Stimulated activated CD8-positive, alpha-beta memory T cell treated with anti-CD3 and anti-CD28 coated beads, Interleukin-4, amount 100 ng/mL, for 24 hours (primary cell): ENCODE measurements at places on chromosomes 2 and 18.

DNA sequence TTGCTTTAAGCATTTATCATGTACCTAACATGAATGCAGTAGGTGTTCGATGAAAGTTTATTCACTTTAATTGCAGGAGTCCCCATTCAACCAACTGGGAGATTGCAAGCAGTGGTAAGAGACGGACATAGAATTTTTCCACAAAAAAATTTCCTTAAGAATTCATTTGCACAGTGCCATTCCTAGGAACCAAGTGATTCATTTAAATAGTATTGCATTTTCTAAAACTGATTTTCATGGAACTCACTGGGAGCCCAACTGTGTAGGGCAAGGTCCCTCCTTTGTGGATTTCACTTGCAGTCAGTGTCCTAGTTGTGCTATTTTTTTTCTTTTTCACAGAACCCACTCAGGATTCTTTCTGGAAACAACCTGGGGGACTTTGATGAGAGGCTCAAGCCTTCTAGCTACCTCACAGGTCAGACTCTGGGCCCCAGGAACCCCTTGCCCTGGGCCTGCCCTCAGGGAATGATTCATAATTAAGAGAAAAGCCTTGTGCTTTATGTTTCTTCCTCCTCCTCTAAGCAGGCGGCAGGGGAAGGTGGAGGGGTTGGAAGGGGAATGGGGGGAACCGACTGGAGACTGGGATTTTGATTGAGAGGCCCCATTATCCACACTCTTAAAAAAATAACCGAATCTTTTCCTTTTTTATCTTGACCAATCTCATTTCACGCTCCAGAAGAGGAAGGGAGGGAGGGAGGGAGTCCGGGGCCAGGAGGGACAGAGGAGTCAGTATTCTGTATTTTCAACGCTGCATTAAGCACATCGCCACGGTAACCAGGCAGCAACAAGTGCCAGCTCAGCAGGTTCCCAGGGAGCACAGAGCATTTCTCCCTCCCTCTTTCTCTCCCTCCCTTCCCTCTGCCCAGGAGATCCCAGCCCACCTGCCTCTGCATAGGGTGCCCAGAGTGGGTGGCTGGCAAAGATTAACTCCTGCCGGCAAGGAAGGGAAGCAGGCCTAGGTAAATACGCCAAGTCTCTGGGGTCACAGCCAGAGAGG, 51.8 kb downstream of the PSD4 start:
- DNase-seq = no peak

DNA sequence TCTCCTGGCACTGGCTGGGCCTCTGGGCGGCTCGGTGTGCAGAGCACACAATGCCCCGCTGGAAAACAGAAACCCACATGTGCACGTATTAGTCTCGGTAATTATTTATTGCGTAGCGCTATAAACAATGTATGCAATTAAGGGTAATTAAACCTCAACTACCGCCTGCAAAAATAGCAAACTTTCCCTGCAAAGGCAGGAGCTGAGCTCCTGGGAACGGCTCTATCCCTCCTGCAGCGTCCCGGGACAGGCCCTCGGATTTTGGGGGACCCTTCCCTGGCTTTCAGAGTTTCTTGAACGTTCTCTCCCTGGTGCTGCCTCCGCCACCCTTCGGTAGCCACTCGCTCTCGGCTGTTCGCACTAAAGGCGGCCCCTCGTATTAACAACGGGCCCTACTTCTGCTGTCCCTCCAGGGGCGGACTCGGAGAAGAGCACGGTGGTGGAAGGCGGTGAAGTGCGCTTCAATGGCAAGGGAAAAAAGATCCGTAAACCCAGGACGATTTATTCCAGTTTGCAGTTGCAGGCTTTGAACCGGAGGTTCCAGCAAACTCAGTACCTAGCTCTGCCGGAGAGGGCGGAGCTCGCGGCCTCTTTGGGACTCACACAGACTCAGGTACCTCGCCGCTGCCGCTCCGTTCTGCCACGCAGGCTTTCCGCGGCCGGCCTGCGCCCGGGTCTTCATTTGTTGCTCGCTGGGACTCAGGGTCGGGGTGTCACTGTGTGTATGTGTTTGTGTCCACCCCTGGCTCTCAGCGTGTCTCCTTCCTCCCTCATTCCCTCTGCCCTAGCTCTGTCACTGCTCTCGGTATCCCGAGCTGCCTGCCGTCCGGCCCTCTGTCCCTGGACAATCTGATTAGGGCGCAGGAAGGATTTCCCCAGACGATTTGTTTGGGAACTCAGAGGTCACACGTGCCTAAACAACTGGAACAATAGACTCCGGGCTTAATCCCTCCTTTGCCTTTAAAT, 1.2 kb downstream of the DLX1 start:
- DNase-seq = no peak

GRCh38 chr2:6605836-6606505, 259.7 kb downstream of the CMPK2 start:
- no peak for DNase-seq

DNA sequence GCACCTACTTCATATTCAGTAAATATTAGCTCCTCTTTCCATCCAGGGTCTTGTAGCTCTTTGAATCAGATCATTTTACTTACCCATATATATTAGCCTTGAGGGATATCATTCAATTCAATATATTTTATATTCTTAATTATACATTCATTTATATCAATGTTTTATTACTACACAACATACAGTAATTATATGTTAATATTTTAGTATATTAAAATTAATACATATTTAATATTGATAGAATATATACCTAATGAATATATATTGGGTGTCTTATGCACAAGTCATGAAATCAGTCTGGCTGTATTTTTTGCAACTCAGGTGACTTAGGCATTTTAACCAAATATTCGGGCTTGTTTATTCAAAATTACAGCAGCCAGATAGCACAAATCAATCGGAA, 37.2 kb downstream of the POU3F3 start:
- no peak for DNase-seq

DNA sequence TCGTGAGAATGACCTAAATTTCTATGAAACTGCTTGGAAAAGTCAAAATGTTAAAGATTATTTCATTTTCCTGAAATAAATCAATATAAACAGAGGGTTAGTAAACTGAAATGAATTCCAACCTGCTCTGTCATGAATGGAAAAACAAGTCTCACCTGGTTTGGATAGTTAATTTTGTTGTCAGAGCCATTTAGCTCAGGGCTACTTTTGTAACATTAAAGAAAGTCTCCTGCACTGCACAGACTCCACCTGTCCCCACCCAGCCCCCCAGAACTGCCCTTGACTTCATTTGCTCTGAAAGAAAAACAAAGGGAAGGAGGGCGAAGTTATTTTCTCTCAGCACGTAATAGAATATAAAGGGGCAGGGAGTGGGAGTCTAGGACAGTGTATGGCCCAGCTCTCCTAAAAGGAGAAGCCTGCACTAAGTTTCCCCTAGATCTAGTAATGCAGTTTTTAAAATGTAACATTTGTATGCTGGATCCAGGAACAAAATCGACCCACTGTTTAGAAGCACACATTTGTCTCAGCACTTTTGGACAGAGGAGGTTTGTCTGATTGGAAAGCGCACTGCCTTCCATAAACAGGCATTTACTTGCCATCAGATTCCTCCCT, 54.2 kb upstream of the ACSL3 start:
- no peak for DNase-seq
